Stimulated activated effector memory CD8-positive, alpha-beta T cell treated with anti-CD3 and anti-CD28 coated beads, Interleukin-12 subunit alpha, Interleukin-12 subunit beta, amount 100 ng/mL, for 72 hours (primary cell): ENCODE measurements at places on chromosomes 5 and 9.

DNA sequence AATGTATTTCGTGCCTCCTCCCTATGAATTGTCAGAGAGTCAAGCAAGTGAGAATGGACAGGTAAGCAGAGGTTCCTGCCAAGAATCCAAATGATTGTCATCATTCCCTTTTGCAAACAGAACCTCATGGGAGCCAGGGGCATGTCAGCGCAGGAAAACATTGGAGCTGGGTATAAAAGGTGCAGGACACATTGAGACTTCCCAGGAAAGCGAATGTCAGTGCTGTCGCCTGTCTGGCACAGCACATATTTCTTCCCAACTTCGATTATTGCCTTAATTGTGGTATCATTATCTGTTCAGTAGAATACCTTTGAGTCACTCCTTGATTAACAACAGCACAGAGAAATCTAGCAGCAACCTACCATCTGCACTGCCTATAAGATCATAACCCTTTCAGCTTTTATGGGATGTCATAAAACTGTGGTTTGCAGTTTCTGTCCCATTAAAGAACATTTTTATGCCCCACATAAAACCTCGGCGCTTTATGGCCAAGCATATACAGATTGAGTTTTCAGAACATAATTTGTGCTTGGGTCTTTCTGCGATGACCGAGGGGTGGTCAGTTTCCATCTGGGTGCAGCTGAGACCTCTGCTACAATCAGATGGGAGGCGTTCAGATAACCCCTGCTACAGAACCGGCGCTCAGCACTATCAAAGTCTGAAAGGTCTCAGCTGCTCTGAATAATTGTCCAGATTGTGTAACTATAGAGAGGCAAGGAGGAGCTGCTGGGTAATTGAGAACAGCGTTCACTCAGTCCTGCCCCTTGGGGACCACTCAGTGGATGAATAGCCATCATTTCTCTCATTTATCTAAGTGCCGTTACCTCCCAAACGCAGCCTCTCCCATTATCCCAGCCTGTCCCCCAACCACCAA, 30.9 kb upstream of the WWC1 start:
- DNase-seq, result no peak

GRCh38 chr5:113608113-113608596, 94.7 kb downstream of the YTHDC2 start:
- no peak for DNase-seq

DNA sequence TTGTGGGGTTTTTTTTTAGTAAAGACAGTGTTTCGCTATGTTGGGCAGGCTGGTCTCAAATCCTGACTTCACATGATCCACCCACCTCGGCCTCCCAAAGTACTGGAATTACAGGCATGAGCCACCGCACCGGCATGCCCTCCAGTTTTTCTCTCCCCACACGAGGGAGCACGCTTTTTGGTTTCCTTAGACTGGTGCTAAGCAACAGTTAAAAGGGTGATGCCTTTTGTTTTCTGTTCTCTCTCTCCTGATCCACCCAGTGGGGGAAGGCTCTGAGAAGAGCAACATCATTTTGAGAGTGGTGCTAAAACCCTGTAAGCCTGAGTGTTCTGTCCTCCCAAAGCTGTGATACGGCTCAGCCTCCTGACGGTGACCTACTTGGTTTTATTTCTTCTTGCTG, 146.6 kb downstream of the MAN2A1 start:
- no peak for DNase-seq

DNA sequence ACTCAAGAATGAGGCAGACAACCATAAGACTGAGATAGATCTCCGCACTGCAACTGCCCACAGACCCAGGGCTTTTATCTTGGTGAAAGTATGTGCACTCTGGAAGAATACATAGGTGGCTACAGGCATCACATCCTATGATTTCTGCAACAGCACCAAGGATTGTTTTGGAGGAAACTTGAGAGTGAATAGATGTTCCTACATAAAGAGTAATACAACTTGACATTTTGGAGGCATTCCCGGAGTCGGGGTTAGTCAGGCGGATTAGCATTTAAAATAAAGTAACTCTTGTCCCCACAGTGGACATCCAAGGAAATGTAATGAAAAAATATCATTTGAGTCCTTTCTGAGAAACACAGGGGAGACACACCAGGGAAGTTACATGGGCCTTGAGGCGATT, 26.7 kb downstream of the TMEM174 start:
- DNase-seq, result no peak

- no peak for DNase-seq
Measured at GRCh38 chr5:150139334-150139733, 16.3 kb downstream of the PDGFRB start.

DNA sequence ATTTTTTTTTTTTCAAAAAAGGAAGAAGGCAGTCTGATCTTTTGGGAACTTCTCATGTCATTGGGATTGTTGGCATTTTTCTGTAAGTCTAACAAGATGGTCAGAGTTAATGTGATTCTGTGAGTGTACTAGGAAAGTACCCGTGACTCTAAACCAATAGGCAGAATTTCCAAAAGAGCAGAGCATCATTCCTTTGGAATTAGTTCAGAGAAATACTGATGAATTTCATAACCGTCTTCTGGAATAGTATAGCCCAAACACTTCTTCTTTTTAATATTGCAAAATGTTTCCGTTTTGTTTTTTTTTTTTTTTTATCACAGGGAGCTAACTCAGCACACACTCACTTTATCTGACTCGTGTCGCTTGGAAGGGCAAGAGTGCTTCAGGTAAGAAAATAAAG, 407.4 kb downstream of the DTWD2 start:
- DNase-seq, result no peak

- no peak for DNase-seq
Measured at GRCh38 chr9:94085062-94085639, 887 bp downstream of the PTPDC1 start.

- no peak for DNase-seq
Measured at GRCh38 chr5:82487131-82487530, 209.0 kb upstream of the RPS23 start.

DNA sequence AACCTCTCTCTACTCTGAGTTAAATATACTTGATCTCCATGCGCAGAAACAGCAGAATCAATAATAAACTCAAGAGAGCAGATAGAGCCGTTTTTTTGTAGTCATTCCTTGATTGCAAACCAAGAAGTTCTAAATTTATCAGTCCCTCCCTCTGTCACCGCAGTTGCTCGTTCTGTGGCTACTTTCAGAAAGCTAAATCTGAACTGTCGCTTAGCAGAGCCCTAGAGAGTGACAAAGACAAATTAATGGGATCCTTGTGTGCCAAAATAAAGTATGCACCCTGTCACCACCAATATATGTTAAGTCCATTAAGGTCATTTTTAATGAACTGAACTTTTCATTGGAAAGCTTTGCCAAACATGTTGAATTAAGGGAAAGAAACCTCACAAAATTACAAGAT, 218.3 kb downstream of the ADAMTSL1 start:
- no peak for DNase-seq

DNA sequence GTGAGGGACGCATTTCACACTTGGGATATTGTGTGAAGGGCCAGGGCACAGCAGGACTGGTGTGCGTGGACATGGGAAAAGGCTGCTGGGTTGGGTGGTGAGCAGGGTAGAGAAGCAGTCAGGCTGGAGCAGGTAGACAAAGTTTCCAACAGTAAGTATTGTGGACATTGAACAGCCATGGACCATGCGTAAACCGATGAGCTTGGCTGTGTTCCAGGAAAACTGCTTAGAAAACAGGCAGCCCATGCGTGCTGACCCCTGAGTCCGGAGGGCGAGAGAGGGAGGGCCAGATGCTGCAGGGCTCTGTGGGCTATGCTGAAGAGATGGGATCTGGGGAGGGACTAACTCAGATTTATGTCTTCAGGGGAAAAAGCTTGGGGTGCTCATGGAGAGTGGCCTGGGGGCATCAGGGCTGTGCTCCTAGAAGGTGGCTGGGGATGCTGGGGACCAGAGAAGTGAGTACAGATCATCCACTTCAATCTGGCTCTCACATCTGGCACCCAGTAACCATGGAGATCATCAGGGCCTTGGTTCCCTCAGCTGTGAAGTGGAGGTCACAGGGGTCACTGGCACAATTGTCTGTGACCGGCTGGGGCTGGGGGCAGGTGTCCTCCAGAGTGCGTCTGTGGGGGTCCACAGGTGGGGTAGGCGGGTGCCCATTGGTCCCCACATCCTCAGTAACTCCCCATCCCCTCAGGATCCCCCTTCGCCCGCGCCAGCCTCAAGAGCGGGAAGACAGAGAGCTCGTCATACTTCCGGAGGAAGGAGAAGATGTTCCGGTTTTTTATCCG, 93.3 kb downstream of the CACNA1B start:
- DNase-seq, result no peak

- no peak for DNase-seq
Measured at GRCh38 chr9:20264896-20265295, 357.4 kb downstream of the MLLT3 start.

GRCh38 chr9:34964458-34964857, 6.4 kb downstream of the PHF24 start:
- DNase-seq, result no peak

GRCh38 chr9:84368601-84369000, 28.0 kb upstream of the SLC28A3 start:
- no peak for DNase-seq
